Activated CD4-positive, alpha-beta T cell treated with anti-CD3 and anti-CD28 coated beads for 4 hours (primary cell): ENCODE measurements at places on chromosomes 4 and X.

DNA sequence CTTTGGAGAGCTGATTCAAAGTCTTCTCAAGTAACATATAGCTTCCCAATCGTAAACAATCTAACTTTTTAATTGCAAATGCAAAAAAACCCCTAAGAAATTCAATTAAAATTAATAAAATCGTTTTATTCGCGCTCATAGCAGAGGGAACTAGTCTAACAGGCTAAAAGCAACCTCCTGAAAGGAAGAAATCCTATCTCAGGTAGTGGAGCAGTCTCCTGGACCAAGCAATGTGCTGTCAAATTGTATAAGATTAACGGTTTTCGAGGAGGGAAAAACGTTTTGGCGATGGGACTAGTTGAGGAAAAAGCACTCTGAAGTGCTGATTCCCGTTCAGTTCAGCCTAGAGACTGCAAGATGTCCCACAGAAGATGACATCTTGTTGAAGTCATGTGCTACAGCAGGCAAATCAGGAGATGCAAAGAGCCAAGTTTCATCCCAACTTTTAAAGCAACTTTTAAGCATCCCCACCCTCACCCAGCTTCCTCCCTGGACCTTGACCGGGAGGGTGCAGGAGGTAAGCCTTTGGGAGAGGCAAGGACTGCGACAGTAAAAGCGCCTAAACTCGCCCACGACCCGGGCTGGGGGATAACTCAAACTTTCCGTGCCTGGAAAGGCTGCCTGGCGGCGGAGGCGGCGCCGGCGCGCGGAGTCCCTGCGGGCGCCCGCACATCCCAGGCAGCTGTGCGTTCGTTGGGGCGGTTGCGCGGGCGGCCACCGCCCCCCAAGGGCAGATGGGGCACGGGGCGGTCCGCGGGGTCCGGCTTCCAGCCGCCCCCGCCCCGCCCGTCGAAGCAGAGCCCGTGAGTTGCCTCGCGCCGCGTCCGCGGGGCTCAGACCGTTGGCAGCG is 784 bp downstream of the MAP7D3 start:
- peak; percentile 58 for DNase-seq

DNA sequence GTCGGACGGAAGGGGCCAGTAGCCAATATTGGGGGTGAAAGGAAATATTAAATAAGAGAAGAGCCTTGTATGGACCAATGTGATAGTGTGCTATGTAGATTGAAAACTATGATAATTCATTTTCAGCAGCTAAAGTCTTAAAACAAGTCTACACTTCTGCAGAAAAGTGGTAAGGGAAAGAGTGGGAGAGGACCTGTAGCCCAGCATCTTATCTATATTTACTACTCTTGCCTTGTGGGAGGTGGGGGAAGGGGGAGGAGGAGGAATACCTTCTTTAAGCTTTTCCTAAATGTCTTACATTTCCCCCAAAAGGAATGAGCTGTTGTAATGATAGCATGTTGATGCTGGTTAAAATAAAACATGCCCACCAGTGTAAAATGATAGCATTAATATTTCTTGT is 220.0 kb upstream of the SPRY1 start:
- no peak for DNase-seq

DNA sequence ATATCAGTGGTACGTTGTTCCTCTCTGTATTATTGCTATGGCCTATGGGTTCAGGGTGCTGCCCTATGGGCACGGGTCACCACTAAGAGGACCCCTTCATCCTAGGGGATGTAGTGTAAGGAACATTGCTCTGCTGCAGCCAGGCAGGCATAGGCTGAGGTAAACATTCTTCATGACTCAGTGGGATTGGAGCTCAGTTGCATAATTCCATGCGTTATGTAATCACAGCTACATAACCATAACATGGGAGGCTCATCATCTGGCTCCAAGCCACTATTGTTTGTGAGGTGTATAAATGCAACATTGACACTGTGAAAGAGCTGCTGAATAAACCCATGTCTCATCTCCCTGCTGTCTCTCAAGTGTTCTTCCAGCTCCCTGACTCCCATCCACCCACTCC is 375.2 kb downstream of the MAGEE1 start:
- no peak for DNase-seq

GRCh38 chr4:95572304-95572991 is 23.7 kb upstream of the UNC5C start:
- DNase-seq: no peak

DNA sequence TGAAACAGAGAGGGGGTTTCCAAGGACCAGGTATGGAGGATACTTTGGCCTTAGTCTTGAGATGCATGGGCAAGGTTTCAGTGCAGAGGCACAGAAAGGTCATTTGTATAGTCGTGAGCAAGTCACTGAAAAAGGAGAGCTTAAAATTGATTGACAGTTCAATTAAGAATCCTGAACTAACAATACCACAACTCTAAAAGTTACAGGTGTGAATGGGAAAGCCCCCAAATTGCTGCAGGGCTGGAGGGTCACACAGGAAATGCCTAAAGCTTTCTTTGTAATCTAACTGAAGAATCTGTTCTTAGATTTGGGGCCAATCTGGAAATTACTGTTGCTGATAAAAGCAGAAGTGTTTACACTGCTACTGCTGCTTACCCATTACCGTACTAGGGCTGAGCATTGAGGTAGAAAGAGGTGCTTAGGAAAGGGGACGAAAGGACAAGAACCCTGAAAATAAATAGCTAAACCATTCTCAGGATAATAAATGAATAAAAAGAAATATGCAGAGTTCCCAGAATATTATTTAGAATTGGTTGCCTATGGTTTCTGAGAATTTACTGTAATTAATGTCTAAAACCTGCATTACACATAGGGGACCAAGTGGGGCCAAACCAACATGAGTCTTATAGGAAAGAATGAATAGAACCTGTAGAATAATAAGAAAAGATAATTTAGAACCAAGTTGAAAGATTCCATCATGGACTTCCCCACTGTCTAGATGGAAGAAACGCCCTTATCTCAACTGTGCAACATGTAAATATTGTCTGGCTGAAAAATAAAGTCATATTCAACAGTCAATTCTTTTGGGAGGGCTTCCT is 91.9 kb upstream of the PPP1R2C start:
- no peak for DNase-seq

DNA sequence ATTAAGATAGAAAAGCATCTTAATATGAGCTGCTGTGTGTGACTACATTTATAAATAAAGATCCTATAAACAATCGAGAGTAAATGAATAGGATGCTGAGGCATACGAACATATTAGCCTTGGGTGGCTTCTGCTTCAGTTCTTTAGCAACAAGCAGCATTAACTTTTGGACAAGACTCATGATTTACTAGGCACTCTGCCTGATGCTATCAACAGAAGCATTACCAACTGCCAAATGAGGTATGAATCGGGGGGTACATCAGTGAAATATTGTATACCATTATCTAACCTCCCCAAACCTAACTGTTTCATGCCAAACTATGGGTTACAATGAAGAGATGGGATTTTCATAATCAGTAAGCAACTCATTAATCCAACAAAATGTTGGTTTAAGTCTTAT is 113.1 kb downstream of the RAB28 start:
- no peak for DNase-seq

DNA sequence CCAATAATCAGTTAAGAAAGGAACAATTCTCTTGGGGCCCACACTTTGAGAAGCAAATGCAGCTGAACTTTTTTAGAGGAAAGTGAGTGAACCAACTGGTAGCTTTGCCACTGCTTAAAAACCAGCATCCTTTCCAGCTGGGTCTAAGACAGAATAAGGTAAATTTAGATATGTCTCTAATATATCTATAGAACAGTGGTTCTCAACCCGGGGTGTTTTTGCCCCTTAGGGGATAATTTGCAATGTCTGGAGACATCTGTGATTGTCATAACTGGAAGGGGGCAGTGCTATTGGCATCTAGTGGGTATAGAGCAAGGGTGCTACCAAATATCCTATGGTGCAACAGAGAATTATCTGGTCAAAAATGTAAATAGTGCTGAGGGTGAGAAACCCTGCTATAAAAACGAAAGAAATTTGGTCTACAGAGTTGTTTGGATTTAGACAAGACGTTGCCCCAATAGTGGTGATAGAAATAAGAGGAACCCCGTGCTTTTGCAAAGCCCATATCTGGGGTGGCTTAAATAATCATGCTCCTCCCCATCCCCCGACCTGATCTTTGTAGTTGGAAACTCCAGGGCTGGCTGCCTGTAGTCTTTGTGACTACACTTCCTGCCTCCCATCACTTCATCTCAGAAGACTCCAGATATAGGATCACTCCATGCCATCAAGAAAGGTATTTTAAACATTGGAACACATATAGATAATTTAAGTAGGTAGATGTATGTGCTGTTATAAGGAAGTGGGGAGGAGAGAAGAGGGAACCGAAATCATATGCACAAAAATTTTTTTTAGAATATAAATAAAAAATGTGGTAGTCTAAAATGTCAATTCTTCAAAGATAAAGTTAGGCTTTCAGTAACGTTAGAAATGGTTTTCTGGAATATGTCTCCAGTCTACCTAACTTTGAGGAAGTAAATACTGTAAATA is at the start of gene TLR7:
Gene TLR7, plus strand, starts transcription at position 622 of the 927 bp plus-strand sequence. CDS start 507 bp downstream, outside the sequence.
- no peak for DNase-seq

DNA sequence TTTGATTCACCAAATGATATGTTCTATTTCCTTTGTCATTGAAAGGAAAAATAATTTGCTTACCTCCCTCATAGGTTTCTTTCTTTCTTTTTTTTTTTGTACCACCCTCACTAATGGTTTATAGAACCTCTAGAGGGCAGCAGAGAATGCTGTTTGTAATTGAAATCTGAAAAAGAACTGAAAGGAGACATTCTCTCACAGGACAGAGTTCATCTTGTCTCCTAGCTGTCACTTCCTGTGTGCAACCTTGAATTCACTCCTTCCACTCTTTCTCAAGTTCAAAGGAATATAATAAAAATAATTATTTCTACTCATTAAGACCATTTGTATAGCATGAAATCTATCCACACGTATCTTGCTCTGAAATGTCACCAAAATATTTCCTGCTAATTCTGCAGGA is 51.0 kb downstream of the GUCY1B1 start:
- DNase-seq: no peak

GRCh38 chrX:109362101-109362500 is 119.8 kb downstream of the GUCY2F start:
- no peak for DNase-seq

- no peak for DNase-seq
Observed at GRCh38 chr4:37726666-37727065, 40.5 kb upstream of the RELL1 start.

DNA sequence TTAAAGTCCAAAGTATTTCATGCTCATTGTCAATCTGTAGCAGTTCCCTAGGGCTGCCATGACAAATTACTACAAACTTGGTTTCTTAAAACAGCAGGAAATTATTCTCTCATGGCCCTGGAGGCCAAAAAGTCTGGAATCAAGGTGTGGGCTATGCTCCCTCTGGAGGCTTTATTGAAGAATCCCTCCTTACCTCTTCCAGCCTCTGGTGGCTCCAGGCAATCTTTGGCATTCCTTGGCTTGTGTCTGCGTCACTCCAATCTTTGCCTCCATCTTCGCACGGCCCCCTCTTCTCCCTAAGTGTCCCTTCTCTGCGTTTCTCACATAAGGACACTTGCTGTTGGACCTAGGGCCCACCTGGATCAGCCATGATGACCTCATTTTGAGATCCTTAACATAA is 170.4 kb downstream of the SMIM20 start:
- no peak for DNase-seq

- DNase-seq: no peak
Observed at GRCh38 chr4:86876894-86877685, 15.1 kb downstream of the C4orf36 start.

DNA sequence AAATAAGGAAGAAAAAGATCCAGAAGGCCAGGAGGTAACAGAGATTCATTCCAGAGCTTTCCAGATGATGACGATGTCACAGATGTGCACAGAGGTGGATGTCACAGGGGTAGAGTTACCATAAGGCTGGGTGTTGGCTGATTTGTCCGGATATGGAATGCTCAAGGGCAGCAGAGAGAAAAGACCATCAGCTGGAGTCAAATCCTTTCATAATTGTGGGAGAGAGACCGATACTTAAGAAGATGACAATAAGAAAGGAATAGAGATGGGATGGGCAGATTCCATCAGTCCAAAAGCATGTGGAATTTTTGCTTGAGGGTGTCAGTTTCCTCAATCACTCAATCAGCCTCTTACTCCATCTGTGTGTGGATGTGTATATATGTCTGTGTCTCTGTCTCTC is 150.4 kb downstream of the CENPC start:
- no peak for DNase-seq

DNA sequence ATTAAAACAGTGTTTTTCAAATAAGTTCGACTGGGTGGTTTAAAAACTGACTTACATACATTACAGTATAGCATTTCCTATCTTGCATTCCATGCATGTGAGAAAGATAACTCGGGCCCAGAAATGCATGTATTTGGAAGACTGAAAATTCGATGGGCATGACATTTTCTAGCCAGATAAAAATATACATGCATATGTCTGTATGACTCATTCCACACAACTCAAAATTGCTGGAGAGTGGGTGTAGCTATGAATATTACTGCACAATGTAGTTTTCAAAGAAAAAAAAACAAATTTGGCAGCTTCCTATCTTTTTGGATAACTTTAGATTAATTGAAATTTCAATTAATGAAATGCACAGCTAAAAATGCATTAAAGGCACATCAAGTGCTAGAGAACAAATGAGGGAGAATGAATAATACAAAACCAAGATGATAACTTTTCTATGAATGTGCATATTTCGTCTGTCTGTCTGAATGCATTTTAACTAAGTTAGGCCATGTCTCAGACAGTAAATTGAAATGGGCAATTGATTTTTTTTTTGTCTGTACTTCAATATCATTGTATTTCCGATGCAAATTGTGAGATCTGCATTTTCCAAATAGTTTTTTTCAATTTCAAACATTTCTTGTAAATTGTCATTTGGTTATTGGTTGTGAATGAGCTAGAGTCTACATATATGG is 54.5 kb upstream of the GABRA2 start:
- DNase-seq: no peak

GRCh38 chr4:123248085-123248659 is 148.4 kb upstream of the SPRY1 start:
- no peak for DNase-seq

- no peak for DNase-seq
Observed at GRCh38 chrX:149461746-149462145, 43.4 kb downstream of the IDS start.

DNA sequence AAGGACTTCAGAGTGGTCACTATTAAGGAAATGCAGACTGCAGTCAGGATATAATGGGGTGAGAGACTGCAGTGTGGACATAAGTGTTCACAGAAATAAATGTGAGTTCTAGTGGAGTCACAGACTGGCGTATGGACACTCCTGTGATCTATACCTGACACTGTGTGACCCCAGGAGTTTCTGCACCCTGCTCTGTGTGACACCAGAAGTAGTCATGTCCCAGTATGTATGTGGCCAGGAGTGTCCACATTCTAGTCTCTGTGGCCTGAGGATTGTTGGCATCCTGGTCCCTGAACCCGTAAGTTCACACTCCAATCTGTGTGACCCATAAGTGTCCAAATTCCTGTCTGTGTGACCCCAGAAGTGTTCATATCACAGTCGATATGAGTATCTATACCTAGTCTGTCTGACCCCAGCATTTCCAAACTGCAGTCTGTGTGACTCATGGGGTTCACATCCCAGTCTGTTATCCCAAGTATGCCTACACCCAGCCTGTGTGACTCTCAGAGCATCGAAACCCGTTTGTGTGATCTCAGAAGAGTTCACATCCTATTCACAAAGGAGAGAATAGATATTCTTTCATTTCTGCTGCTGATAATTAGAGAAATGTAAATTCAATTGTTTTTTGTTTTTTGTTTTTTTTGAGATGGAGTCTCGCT is 16.3 kb downstream of the WDR13 start:
- no peak for DNase-seq
